ENCODE measurements at places on chromosomes 12 and 14.

DNA sequence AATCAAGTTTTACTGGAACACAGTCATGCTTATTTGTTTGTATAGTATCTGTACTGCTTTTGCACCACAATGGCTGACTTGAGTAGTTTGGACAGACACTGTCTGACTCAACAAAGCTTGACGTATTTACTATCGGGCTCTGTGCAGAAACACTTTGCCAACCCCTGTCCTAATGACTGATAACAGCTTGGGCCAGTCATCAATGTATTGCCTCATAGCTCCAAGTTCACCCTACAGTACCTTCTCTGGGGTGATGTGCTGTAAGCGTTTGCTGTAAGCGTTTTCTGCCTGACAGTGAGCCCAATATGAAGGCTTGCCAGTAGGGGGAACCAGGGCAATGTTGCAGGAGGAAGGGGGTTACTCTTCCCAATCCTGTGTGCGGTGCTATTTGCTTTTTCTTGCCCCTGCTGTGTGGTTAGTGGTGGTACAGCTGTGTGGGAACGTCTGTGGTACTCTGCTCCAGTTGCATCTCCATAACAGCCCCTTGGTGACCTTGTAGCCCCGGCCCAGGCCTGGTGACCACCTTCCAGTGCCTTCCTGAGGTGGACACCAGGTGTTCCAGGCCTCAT lies 5.4 kb upstream of the CCDC177 start:
- DNase-seq = peak; percentile 28

GRCh38 chr12:9344541-9344940 lies 136.3 kb upstream of the PZP start:
- no peak for DNase-seq

DNA sequence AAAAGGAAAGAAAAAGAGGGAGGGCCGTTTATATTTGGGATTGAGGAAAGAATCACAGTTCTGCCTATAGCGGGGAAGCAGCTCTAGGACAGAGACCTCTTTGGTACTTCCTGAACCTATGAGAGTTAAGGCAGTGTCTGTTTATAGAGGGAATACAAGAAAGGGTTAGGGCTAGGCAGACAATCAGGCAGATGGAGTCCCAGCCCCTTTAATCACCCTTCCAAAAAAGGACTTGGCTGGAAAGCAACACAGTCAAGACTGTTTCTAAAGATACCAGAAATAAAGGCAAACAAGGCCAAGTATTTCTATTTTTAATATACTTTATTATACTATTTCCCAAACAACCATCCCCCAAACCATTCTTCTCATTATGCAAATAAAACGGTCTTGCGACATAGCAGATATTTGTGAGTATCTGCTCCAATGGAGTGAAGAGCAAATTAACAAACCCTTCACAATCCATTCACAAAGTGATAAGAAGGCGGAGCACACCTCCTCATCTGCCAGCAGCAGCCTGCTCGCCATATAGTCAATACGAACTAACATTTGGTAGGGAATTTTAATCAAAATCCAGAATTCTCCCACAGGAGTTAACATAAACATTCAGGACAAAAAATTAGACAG lies 697 bp upstream of the GRIP1 start:
- DNase-seq = no peak

- DNase-seq = no peak
These were observed 357 bp downstream of the HOMEZ start for GRCh38 chr14:23285530-23286019.

DNA sequence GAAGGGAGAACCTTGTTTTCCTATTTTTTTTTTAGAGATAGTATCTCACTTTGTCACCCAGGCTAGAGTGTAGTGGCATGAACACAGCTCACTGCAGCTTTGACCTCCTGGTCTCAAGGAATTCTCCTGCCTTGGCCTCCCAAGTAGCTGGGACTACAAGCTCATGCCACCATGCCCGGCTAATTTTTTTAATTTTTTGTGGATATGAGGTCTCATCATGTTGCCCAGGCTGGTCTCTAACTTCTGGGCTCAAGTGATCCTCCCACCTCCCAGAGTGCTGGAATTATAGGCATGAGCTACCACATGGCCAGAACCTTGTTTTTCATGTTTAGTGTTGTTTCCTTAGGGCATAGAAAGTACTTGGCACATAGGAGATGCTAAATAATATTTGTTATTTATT lies 13.5 kb downstream of the MANSC1 start:
- DNase-seq = no peak

DNA sequence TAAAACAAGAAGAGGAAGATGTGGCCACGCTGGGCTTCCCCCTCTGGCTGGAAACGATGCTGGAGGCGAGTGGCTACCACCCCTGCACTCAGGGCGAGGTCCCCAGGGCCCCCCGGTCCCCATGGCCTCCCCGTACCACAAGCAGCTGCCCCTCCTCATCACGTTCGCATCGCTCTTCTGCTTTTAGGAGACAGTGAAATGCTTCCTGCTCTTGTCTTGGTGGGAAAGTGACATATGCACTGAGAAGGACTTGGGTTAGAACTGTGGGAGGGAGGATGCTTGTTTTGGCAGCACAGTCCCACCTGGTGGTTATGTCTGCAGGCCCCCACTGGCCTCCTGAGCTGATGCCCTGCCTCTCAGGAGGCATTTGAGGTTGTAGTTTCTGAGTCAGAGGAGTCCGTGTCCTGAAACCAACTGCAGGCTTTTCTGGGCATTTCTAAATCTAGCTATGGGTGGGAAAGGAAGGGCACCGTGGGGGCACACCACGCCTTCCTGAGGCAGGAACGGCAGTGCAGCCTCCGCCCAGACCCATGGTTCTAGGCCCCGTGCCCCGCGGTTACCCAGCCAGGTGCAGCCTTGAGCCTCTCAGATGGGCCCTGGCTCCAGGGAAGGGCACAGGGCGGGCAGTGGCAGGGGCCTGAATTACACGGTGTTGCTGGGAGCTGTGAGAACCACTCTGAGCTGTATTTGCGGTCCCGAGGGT lies 139.3 kb downstream of the ADGRD1 start:
- DNase-seq = no peak

DNA sequence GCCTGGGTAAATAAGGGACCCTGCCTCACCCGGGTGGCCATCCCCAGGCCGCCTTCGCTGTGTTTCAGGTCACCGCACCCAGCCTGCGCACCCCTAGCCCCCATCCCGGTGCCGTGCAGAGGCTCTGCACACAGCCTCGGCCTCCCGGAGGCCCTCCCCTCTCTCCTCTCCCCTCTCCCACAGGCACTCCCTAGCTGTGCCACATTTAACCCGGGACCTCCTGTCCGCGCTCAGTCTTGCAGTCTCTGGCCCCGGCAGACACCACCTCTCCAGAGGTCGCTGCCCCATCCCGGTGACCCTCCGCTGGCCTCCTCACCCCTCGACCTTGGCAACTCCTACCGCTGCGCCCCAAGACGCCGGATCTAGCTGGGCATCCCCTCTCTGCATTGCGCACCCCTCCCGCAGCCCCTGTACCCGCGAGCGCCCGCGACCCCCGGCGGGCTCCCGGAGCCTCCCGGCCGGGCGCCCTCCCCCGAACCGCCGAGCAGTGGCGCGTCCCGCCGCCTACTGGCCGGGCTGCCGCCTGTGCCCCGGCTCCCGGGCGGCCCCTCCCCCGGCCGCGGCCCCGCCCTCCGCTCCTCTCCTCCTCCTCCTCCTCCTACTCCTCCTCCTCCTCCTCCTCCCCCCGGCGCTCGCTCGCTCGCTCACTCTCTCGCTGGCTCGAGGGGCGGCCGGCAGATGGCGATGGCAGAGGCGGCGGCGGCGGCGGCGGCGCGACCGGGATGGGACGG lies 120.7 kb downstream of the AACS start:
- DNase-seq = peak; percentile 17

GRCh38 chr12:132214161-132214476 lies 69.9 kb downstream of the NOC4L start:
- no peak for DNase-seq

DNA sequence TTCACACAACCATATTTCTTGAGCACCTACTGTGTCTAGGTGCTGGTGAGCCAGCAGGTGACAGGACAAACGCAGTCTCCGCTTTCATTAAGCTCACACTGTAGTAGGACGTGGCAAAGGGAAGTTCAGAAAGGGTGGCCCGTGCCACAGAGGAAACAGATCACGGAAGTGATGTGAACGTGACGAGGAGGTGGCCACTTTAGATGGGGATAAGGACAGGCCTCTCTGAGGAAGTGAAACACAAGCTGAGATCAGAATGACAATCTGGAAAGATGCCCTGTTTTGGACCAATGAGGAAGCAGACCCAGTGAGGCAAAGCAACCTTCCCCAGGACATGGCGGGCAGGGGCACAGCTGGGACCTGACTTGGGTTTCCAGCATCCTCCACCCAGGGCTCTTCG lies 127.4 kb upstream of the PRMT8 start:
- no peak for DNase-seq

- DNase-seq = no peak
These were observed 1.8 kb downstream of the MYH6 start for GRCh38 chr14:23406244-23406643.

DNA sequence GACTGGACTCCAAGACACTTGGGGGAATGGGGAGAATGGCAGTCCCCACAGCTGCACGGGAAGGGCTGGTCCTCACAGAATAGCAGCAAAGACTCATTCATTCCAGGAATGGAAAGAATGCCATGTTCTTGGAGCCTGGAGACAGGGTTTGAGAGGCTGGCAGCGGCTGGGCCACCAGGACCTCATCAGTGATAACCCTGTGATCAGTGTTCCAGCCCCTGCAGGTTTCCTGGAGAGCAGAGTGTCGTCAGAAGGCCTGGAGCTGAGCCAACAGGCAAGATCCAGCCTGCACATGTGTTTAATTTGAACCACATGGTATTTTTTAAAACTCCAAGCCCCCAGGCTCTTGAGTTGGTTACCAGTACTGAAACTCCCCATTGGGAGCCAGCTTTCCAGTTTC lies 11.3 kb downstream of the BDKRB1 start:
- peak; percentile 77 for DNase-seq

GRCh38 chr12:28973491-28973890 lies 175.6 kb upstream of the FAR2 start:
- DNase-seq = no peak
